ENCODE measurements at places on chromosomes 6 and 20.

DNA sequence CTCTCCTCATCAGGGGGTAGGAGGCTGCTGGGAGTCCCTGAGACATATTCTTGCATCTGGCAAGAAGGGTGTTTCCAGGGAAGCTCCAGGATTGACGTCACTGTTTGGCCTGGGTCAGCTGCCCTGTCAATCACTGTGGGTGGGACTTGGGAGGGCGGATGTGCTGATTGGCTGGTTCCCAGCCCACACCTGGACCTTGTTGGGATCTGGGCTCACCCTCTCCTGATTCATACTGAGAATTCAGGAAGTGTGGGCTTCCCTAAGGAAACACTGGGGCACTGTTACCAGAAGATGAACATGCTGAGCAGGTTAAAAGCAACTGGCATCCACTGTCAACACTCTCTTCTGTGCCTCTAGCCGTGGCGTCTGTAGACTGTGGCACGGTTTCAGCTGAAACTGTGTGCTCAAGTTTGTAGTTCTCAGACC is 36.5 kb downstream of the CDH26 start:
- DNase-seq: no peak

DNA sequence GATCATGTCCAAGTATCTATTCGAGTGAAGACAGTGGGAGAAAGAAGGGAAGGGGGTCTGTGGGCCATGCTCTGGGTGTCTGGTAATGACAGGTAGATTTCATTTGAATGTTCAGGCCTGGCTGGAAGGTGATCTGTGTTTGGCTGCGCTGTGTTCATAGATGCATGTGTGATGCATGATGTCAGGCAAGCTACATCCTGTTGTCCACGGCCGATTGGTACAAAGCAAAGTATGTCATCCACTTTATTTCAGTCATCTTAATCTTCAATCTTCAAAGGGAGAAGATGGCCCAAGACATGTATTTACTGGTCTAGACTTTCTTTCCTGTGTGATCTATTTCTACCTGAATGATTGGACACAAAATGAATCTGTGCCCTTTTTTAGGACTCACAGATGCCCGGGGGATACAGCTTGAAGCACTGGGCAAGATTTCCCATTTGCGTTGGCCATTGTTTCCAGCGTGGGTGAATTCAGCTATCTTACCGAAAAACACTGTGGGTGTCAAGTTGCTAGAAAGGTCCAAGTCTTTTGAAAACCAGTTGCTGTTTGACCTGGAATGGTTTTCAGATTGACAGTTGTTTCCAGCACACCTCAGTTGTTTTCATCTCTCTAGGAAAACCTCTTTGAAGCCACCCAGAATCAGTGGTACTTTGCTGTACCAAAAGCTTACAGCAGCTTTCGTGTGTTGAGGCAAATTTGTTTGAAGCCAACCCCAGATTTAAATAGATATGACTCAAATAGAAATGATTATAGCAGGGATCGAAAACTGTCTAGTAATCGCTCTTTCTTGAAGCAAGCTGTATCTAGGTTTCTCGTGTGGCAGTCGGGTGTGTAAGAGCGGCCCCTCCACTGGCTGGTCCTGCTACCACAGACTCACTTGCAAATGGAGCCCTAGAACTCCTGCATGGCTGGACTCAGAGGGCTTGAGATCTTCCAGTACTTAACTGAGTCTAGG is 27.2 kb downstream of the DUSP22 start:
- no peak for DNase-seq

DNA sequence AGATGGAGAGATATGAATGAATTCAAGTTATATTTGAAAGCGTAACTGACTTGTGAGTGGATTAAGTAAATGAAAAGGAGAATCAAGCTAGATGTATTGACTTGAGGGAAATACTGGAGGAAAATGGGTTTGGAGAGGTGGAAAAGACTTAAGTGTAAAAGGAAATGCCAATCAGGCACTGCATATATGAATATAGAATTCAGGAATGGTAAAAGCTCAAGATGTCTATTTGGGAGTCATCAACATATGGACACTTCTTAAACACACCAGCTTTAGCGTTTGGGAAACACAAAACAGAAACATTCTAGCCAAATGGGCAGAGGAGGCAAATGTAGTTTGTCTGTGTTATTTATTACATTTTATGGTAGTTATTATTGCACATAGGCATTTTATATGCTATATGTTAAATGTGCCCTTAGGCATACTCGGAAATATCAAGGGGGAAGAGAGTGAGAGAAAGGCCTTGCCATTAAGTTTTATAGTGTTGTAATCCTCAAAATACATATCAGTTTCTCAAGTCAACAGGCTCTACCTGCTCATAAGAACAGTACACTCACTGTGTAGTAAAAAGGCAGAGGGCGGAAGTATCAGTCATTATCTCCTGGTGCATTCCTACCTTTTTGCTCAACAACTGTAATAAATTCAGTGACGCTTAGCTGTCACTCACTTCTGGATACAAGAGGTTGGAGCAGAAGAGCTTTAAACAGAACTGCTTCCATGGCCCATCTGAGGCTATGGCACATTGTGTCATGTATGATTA is 33.7 kb upstream of the ME1 start:
- no peak for DNase-seq

- DNase-seq: peak; percentile 78
Observed at GRCh38 chr20:38893565-38894090, 32.6 kb upstream of the FAM83D start.

GRCh38 chr6:155186052-155186658 is 77.7 kb upstream of the CLDN20 start:
- DNase-seq: no peak

DNA sequence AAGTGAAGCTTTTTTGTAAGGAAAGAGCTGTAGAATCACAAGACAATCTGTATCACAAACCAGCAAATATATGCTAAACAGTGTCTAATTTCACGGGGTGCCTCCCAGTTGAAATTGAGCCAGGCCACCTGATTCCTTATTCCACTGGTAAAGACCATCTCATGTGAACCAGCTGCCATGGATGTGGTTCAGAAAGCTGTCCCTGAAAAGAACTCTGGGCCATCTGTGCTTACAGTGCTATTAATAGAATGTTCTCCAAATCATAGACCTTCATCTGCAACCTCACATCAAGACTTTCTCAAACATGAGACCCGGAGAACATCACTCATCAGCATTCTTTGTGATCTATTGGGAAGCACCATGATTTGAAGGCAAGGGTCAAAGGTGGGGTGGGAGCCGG is 89.7 kb downstream of the FBXO5 start:
- no peak for DNase-seq

GRCh38 chr6:75098709-75099108 is 107.1 kb downstream of the COL12A1 start:
- no peak for DNase-seq

DNA sequence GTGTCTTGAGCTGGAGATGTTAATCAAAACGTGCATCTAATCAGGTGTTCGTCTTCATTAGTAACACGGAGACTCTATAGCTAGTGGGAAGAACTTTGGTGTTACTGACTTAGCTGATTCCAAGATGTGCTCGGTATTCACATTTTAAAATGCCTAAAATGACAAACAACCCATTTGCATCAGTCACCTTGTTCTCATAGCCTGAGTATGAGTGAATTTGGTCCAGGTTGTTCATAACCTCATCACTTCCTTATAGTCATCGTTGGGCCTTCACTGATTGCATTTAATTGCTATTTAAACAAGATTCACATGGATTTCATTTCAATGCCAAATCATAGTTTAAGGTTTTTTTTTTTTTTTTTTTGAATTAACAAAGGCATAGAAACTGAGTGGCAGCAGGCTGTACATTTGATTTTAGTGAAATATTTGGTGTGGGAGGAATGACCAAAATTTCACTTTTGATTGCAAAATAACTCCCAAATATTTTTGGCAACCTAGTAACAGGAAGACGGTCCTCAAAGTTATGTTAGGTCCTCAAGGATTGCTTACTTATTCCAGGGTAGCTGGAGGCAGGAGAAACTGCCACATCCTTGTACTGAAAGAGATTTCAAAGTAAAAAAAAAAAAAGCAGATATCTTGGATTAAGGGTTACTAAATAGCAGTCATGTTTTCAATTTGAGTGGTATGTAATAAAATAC is 104.7 kb downstream of the JARID2 start:
- no peak for DNase-seq

DNA sequence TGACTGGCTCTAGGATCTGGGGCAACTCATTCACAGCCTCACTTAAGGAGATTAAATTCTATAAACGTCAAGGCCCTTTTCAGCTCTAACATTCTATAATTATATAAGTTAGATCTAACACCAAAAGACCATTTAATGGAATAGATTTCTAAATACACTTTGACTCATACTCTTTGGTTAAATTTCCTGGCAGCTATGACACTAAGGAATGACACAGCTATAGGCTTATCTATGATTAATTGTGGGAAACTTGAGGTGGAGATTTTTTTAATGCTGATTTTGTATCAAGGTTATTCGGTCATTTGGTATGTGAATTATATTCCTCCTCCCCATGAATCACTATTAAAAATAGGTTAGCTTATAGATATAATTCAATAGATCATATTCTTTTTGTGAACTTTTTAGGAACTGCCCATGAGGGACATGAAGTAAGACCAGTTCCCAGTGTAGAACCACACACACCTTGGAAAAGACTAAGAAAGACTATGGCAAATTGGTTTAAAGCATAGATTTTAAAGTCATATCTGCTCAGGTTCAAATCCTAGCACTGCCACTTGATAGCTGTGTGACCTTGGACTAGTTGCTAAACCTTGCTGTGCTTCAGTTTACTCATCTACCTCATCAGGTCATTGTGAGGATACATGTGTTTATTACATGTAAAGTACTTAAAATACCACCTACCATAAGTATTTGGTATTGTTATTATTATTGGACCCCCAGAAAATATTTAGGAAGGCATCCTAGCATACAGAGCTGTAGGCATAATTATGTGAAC is 116.0 kb downstream of the CRYBG1 start:
- DNase-seq: no peak

DNA sequence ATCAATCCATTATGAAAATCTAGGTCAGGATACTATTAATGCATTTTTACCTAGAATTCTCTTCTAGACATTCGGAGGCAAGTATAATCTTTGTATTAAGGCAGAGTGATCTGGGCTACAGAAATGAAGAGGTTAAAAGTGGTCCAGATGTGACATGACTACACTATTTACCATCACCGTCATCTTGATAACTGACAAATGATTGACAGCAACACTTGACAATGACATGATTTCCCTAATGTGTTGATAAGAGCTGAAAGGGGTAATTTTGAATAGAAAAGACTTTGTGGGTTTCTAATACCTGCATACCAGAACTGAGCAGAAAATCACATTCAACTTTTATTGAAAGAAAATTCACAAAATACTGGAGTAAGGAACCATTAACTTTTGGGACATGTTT is 718.9 kb upstream of the MAP3K7 start:
- no peak for DNase-seq

- DNase-seq: no peak
Observed at GRCh38 chr6:107108201-107108890, 7.0 kb downstream of the BEND3 start.

GRCh38 chr6:152598421-152598820 is 38.7 kb downstream of the SYNE1 start:
- DNase-seq: no peak

- no peak for DNase-seq
Observed at GRCh38 chr20:24096864-24097450, 108.4 kb upstream of the GGTLC1 start.

DNA sequence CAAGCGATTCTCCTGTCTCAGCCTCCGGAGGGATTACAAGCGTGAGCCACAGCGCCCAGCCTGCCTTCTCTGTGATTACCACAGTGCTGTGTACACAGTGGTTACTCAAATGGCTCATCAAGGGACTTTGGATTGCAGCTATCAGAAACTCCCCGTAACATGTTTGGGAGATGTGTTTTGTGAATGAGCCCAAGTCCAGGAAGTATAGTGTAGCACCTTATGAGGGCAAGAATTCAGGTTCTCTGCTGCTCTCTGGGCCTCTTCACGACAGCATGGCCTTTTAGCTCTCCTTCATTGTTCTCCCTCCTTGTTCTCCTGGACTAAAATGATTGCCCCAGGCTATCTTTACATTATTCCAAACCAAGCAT is 34.1 kb upstream of the RPL7L1 start:
- no peak for DNase-seq

DNA sequence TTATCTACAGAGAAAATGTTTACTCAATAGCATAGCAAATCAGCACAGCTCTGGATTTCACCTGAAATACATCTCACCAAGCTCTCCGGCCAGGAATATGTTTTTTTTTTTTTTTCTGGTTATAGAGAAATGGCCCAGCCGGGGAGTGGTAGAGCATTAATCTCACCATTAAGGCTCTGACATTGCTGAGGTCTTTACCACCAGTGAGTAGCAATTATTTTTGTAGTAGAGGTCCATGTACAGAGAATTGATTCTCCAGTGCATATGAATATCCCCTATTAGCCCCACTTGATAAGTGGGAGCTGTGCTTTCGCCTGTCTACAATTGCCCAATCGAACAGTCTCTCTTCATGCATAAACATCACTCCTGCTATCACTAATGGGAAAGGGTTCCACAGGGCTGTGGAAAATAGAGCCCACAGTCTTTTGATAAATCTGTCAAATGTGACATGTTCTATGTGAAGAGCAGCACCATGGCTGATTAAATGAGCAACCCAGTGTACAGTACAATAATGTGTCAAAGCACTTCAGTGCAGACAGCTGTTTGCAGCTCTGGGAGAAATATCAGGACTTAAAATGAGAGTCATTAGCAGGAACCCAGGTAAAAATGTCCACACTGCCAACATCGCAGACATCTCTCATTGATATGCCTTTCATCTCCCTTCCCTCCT is 227.1 kb upstream of the ID4 start:
- no peak for DNase-seq

DNA sequence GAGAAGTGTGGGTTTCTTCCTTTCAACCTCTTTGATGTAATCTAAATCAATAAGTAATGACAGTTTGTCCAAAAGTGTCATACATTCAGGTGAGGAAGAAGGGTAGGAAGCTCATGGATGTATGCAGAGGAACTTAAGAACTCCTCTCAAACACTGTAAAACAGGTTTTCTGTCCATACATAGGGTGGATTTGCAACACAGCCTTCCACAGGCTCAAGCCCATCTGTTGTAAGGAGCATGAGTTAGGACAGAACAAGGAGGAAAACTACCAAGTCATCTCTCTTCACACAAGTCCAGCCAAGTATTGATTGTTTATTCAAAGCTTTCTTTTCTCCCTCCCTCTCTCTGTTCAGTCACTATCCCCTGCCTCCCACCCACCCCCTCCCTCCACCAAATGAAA is 49.0 kb upstream of the CDYL start:
- no peak for DNase-seq

GRCh38 chr6:1923449-1923848 is 313.7 kb downstream of the FOXC1 start:
- no peak for DNase-seq

DNA sequence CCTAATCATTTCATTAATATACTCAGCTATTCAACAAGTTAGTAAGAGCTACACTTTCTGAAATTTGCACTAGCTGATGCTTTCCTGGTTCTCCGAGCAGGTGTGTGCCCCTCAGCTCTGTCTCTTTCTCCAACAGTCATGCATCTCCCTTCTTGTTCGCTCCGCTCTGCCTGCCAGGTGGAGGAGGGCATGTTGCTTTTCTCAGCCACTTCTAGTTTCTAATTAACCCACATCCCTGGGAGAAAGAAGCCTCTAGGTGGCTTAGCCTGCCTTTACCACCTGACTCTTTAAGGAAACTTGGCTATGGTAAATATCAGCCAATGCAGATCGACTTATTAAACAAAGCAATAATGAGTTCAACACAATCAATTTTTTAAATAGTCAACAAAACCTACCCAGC is 34.2 kb downstream of the LRFN2 start:
- no peak for DNase-seq

GRCh38 chr6:107624541-107624940 is 134.6 kb downstream of the SOBP start:
- no peak for DNase-seq

Measured in CD4-positive, alpha-beta T cell treated with Interleukin-6 at 100 ng/mL for 8 hours (primary cell).